Mesendoderm (in vitro differentiated cells): ENCODE measurements at places on chromosomes 13 and 19.

DNA sequence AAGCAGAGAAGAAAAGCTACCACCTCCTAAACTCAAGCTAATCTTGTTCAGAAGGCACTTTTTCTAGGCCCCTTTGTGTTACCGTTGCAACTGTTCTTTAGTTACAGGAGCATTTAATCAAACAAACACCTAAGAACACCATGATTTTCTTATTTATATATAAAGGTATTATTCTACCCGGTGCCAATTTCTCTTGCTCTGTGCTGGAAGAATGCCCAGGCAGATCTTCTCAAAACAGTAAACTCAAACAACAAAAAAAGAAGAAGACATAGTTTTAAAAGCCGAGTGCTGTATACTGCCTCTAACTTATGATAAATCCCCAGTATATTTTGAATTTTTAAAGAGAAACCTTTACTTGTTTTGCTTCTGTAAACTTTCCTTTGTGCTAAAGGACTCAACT is 20.4 kb downstream of the SLC7A1 start:
- no peak for DNase-seq

DNA sequence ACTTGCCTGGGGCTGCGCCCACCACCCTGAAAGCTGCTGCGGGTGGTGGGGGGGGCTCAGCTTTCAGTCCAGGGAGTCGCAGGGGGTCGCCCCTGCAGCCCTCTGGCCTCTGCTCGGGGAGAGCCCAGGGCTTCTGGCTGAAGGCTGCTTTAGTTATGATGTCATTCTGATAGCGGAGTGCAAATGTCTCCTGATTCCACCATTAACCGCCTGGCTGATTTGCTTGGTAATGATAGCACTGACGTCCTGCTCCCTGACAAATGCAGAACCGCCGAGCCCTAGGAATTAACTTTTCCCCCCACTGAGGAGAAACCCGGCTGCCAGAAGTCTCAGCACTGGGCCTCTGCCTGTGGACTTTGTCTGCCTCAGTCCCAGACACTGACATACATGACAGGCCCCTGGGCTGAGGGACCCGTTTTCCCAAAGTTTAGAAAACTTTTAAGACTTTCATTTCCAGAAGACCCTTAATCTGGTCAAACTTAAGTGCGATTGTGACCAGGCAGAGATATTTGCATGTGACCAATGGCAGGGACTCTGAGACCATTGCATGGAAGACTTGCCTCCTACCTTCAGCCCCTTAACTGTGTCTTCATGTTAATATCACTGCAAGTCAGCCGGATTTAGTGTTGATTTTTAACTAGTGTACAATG is 142.5 kb upstream of the ZNF536 start:
- DNase-seq = peak; percentile 82

GRCh38 chr13:113041293-113041690 is 64.3 kb upstream of the F7 start:
- DNase-seq = no peak

DNA sequence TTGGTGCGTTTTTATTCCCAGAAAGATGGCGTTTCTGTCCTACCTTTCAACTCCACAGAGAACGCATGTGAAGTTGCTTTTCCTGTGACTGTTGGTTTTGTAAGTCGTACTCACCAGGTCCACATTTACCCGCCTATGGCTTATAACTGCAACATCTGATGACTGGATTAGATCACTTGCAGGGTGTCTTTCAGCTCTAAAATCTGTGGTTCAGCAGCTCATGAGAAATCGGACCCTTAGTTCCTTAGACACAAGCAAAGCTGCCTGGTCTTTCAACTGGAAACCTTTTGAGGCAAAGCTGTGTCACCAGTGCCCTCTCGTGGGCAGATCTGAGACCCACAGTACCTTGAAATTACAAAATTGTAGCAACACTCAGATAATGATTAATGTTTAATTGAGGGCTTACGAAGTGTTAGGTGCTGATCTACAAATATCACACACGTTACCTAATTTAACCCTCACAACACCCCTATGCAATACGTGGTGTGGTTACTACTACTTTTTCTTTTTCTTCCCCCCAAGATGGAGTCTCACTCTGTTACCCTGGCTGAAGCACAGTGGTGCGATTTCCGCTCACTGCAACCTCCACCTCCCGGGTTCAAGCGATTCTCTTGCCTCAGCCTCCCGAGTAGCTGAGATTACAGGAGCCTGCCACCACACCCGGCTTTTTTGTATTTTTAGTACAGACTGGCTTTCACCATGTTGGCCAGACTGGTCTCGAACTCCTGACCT is 65.4 kb downstream of the RUBCNL start:
- DNase-seq = peak; percentile 73

- DNase-seq = no peak
Measured at GRCh38 chr13:99361197-99361596, 54.0 kb upstream of the GPR183 start.

- DNase-seq = no peak
Measured at GRCh38 chr13:21322327-21322965, 136.7 kb downstream of the ZDHHC20 start.

- no peak for DNase-seq
Measured at GRCh38 chr19:4090356-4091220, 23.9 kb upstream of the ZBTB7A start.

DNA sequence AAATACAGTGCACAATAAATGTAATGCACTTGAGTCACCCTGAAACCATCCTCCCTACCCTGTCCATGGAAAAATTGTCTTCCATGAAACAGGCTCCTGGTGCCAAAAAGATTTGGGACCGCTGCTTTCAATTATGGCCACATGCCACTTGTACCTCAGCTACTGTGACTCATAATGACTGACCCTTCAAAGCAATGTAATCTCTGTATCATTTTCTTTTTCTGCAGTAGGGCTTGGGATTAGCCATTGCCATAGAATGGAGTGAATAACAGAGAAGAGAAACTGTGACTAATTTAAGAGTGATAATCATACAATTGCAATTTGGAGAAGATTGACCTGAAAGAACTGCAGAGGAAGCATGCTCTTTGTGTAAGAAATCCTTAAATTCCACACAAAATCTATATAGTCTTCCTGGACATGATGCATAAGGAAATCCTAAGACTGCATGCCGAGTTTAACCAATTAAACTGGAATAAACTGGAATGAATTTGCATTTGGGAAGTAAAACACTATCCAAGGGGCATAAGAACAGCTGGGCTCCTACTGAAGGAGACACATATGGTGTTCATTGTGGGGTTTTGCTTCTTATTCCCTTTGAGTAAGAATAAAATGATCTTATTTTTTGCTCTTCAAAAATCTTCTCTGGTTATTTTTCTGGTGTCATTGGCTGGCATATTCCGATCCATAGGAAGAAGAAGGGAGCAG is 59.5 kb upstream of the SLC7A1 start:
- no peak for DNase-seq

DNA sequence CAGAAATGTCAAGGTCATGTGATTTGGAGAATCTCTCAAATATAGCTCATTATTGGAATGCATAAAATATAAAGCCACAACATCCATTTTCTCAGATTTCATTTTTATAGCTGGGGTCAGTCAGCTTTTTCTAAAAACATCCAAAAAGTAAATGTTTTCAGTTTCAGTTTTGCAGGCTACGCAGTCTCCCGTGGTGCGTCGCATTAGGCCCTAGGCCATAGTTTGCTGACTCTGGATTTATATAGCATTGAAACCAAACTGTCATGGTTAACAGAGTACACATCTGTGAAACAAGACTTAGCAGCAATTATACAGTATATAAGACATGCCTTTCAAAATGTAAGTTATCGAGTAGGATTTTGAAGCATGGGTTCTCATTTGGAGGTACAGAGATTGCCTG is 140.0 kb downstream of the IRS2 start:
- no peak for DNase-seq

DNA sequence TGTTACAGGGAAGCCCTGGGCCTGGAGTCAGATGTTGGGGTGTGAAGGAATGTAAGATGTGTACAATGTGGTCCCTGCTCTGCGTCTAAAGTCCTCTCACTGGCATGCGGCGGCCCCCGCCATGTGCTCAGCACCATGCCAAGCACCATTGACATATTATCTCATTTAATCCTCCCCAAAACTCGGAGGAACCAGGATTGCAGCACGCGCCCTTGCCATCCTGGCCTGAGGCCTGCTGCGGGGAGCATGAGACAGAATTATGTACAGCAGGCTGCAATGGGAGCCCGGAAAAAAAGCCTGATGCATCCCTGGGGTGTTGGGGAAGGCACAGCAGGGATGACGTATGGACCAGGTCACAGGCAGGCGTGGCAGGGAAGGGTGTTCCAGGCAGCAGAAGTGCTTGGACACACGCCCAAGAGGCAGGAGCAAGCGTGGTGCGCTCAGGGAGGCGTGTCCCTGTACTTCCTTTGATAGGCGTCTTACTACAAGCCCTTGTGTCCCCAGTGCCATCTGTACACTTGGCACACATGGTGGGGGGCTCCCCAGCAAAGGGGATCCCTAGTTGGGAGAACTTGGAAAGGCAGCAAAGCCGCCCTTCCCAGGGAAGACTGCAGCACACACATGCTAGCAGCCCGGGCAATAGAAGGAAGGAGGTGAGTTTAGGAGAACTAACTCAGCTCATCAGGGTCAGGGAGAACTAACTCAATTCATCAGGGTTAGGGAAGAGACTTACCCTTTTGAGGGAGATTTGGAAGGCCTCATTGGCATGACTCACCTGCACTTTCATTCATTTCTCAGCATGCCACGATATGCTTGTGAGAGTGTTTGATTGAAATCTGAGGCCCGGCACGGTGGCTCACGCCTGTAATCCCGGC is 3.4 kb downstream of the EVI5L start:
- no peak for DNase-seq

DNA sequence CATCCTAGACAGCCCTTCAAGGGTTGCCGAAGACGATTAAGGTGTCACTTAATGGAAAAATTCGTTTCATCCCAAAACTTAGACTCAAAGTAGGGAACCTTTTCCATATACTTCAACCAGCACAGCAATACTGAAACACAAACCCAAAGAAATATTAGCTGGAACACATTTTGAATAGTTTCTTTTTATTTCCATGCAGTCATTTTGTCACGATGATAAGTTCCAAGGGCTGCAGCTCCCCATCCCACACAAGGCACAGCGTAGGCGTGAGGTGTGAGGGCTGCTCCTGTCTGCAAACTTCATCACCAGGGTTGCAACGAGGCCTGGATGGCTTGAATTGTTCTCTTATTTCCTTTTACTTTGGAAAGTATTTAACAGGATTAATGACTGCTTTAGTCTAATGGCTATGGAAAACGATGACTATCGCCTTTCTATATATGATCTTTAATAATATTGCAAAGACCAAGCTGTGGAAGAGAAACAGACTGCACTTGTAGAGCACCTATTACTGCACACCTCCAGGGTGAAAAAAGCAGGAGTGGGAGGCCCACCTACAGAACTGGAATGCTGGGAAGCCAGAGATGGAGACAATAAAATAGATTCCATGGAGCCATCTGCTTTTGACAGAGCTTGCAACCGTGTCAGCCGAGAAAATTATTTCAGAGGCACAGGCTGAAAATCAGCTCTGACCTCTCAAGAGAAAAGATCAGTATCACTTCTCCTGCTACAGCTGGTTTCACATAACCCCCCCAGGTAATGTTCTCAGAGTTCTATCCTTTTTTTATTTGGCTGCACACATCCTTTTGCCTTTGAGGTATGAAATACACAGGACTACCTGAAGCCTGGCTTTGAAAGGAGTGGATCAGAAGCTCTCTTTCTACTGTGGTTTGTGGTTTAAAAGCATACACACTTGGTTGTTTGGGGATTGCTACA is 274.5 kb upstream of the NBEA start:
- no peak for DNase-seq

GRCh38 chr19:32870981-32871451 is 1.4 kb upstream of the SLC7A9 start:
- DNase-seq = no peak

GRCh38 chr13:67841071-67841470 is 610.9 kb upstream of the PCDH9 start:
- DNase-seq = peak; percentile 63

DNA sequence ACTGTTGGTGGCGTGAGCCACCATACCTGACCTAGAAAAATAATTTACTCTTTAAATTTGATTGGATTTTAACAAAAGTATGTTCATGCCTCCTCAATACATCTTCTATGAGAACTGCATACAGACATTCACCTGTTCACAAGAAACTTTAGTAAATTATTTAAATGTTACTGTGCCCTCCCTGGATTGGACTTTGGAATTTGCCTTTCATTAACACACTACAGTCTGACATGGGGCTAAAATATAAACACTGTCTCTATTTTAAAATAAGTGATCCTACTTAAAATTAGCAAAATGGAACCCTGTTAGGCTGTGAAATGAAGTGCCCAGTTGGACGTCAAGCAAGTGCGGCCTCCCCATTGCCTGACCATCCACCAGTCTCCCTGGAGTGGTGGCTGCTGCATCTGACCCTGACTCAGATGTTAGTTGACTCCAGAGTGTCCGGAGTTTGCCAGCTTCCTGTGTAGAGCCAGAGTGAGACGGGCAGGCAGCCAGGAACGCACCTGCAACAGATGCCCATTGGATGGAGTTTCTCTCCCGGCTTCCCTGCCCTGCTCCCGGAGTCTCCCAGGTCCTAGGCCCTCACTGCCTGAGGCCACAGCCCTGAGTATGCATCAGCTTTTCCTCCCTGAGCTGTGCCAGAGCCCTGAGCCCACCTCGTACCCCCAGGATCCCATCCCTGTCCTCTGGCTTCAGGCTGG is 45.9 kb upstream of the ATP11A start:
- DNase-seq = no peak
